ENCODE measurements at places on chromosomes 2 and 18.

- DNase-seq = no peak
Observed at GRCh38 chr2:235848946-235849345, 319.2 kb downstream of the GBX2 start.

- DNase-seq = peak; percentile 62
Observed at GRCh38 chr2:101847661-101848339, 144.0 kb upstream of the IL1R2 start.

GRCh38 chr2:176002688-176003210 is 682 bp upstream of the LNPK start:
- peak; percentile 35 for DNase-seq

- DNase-seq = no peak
Observed at GRCh38 chr18:54396760-54397159, 39.1 kb downstream of the C18orf54 start.

- DNase-seq = peak; percentile 80
Observed at GRCh38 chr2:233029321-233029720, 3.2 kb upstream of the NEU2 start.

GRCh38 chr2:9205963-9206948 is at the start of gene ASAP2:
Gene ASAP2, plus strand, starts transcription at chr2:9206812. Its CDS starts 293 bp downstream, at chr2:9207105.
- DNase-seq = peak; percentile 82

- no peak for DNase-seq
Observed at GRCh38 chr2:5067816-5068215, 624.4 kb upstream of the SOX11 start.

- peak; percentile 51 for DNase-seq
Observed at GRCh38 chr2:15560140-15560987, 770 bp downstream of the NBAS start.

GRCh38 chr2:147630585-147630984 is 214.2 kb upstream of the ACVR2A start:
- DNase-seq = no peak

DNA sequence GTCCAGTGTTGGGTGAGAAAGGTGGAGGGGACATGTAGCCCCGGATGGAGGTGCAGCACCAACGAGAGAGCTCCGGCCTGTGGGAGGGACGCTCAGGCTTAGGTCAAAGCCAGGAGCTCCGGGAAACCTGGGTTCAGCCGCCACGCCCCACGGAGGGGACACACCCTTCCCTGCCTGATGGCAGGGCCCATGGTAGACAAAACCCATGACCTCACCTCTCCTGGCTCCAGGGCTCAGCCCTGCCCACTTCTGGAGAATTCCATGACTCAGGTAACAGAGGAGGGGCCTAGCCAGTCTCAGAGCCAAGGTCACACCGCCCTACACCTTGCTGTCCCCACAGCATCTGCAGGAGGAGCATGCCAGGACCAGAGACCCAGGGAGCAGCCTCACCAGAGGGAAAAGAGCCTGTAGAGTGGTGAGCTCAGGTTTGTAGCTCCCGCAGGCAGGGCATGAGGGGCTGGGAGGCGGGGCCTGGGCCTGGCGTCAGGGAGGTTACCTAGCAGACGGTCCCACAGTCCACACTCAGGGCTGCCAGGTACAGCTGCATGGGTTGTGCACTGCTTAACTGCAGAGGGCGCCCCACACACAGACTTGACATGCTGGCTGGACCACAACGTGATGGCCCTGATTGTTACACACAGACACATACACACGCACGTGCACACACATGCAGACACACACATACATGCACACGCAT is 70.8 kb upstream of the SMAD7 start:
- DNase-seq = peak; percentile 48

GRCh38 chr2:126856403-126856802 is 42.3 kb upstream of the TEX51 start:
- DNase-seq = no peak

DNA sequence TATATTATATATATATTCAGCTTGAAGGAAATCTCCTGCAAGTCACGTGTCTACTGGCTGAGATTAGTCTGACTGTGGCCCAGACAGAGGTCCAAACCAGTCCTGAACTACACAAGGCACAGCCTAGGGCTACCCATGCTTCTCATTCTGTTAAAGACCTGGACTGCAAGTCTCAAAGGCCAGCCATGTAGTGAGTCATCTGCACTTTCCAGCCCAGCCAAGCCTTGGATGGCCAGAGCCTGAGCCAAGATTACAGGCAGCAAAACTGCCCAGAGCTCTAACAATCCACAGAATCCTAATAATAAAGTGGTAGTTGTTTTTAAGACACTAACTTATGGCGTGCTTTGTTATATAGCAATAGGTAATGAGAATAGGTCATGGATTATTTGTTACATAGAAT is 259.6 kb downstream of the SS18 start:
- DNase-seq = peak; percentile 78

GRCh38 chr2:106991866-106992265 is 105.9 kb upstream of the ST6GAL2 start:
- no peak for DNase-seq

DNA sequence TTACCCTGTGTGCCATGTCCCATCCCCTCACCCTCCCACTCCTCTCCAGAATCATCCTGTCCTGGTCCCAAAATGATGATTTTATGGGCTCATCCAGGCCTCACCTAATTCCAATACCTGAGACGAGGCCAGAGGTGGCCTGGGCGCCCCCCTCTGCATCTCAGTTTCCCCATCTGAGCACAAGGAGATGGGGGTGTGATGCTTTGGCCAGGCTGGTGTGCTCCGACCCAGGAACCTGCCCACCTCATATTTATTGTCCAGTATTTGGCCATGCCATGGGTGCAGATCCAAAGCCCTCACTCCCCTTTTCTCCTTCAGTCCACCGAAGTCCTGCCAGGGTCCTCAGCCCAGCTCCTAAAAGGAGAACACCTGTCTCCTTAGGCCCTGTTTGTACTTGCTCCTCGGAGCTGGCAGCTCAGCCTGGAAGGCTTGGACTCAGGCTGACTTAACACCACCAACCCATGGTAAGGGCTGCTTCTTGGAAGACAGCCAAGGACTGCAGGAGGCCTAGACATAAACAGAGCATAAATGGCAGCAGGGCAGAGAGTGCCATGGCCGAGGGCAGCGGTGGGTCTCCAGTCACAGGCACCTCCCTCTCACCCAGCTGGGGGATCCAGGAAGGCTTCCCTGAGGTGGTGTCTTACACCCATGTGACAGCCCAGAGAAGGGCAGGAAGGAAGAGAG is 3.6 kb downstream of the TEX51 start:
- no peak for DNase-seq

DNA sequence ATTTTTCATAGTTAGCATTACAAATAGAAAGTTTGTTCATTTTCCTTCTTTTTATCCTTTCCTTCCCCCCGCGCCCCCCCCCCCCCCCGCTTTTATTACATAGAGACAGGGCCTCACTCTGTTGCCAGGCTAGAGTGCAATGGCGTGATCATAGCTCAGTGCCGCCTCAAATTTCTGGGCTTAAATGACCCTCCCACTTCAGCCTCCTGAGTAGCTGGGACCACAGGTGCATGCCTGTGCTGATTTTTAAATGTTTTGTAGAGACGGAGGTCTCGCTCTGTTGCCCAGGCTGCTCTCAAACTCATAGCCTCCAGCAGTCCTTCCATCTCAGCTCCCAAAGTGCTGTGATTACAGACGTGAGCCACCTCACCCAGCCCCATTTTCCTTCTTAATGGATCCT is 91.2 kb upstream of the ALPP start:
- DNase-seq = no peak

DNA sequence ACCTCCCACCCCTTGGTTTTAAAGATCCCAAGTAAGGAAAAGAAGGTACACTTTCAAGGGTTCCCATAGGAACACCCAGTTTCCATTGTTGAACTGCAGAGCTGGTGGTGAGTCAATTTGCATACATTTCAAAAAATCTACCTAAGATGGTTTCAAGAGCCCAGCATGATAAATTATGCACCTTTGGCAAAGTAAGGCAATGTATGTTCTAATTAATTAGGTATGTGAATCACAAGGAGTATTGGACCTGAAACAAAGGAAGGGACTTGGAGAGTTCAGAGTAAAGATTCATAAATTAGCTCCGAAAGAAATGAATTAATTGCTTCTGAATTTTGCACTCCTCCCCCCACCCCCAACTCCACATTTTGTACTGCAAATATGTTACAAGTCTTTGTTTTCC is 459.7 kb downstream of the LRATD1 start:
- DNase-seq = no peak

GRCh38 chr18:46917108-46917802 is at the start of the genes KATNAL2 and PIAS2:
Gene KATNAL2, plus strand, starts transcription at chr18:46917602. Its CDS starts 29,271 bp downstream, at chr18:46946873.
Gene PIAS2, minus strand, starts transcription at chr18:46917507. Its CDS starts 162 bp downstream, at chr18:46917345.
- DNase-seq = peak; percentile 78

- DNase-seq = peak; percentile 72
Observed at GRCh38 chr2:149989447-149990063, 402.0 kb upstream of the MMADHC start.

- peak; percentile 32 for DNase-seq
Observed at GRCh38 chr2:206011795-206012194, 74.2 kb downstream of the INO80D start.

GRCh38 chr18:23401400-23402347 is 51.4 kb upstream of the RIOK3 start:
- peak; percentile 78 for DNase-seq

- no peak for DNase-seq
Observed at GRCh38 chr2:214378455-214379103, 32.3 kb upstream of the VWC2L start.

DNA sequence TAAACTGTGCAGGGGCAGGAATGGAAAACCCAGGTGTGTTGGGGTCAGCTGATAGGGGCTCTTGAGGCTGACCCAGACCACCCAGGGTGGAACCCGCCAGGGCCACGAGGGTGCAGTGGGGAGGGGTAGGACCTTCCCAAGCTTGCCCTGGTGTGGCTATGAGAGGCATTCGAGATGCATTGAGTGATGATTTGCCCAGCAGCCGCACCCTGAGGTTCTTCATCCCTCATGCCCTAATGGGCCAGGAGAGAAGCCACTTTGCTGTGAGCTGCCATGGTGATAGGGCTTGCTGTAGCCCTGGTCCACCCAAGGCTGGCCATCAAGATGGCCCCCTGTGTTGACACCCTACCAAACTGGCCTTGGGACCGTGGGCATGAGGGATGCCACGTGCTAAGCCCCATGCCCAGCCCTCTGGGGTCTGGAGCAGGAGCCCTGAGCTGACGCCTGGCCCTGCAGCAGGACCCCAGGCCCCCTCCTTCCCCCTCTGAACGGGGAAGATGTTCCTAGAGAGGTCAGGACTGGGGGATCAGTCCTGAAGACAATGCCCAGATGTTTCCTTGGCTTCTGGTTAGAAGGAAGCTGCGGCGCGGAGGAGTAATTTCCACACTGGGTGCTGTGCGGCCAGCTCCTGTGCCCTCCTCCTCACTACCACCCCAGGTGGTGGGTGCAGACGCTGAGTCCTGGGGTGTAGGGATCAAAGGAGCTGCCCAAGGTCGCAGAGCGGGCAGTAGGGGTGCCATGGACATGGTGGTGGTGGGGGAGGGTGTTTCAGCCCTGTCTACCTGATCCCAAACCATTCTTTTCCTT is 122.5 kb upstream of the HDAC4 start:
- DNase-seq = no peak

- no peak for DNase-seq
Observed at GRCh38 chr2:44941551-44942234, at the start of gene SIX3. Gene SIX3, plus strand, starts transcription at chr2:44941702. Its CDS starts 403 bp downstream, at chr2:44942105.

DNA sequence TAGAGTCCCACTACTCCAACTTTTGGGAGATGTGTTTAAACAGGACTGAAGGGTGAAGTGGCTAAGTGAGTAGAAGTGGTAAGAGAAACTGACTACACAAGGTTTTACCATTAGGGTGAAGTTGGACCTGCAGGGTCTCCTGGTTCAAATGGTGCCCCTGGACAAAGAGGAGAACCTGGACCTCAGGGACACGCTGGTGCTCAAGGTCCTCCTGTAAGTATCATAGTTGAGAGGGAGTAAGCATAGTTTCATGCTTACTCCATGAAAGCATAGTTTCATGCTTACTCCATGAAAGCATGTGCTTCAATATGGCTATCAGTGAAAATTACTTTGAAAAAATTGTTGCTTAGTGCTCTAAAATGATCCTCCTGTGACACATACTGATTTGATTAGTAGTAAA is 19.1 kb downstream of the COL3A1 start:
- no peak for DNase-seq

DNA sequence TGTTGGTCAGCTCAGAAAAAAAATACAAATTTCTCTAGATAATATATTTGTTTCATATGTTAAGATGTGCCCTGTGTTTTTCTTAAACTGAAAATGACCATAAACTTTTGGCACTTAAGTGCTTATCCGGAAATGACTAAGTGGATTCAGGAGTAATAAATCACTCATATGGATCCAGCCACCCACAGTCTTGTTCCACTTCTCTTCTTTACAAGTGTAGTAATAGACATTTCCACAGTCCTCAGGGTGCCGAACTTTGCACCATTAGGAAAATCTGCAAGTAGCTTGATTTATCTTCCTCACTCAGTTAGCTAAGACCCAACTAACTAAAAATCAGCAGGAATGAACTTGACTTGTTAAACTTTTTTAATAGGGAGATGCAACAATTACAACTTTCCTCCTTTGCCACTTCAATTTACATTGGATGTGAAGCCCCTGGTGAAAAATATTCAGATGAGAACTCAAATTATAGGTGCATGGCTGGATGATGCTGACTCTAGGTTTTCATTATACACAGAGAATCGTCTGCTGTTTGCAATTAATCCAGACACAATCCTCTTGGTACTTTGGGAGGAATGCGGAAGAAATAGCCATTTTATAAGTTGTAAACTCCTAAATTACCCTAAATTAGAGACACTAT is 322.5 kb downstream of the ARHGAP15 start:
- peak; percentile 65 for DNase-seq

- no peak for DNase-seq
Observed at GRCh38 chr2:96759548-96759947, 1.2 kb upstream of the CNNM4 start.

DNA sequence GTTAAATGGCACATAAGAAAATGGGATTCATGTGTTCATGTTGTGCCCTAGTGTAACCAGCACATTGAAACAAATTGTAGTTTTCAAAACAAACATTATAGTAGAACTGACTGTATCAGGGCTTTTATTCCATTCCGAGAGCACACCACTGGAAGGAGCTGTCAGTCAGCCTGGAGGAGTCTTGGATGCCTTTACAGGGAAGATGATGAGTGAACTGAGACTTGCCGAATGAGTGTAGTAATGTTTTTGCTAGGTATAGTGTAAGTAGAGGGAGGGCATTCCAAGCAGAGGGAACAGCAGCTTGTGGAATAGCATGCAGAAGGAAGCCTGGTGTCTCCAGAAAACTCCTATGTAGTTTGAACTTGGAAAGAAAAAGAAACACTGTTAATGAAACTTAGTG is 183.5 kb downstream of the MCFD2 start:
- no peak for DNase-seq

GRCh38 chr2:51145761-51146160 is 113.8 kb upstream of the NRXN1 start:
- DNase-seq = no peak

GRCh38 chr2:46439582-46439981 is 39.8 kb upstream of the TMEM247 start:
- DNase-seq = no peak

- no peak for DNase-seq
Observed at GRCh38 chr2:85277416-85278158, 50.2 kb downstream of the TGOLN2 start.

Data from ELR (cell line).